ENCODE measurements at places on chromosomes 4 and X.

GRCh38 chr4:61511716-61512488 lies 311.8 kb downstream of the ADGRL3 start:
- DNase-seq = no peak

DNA sequence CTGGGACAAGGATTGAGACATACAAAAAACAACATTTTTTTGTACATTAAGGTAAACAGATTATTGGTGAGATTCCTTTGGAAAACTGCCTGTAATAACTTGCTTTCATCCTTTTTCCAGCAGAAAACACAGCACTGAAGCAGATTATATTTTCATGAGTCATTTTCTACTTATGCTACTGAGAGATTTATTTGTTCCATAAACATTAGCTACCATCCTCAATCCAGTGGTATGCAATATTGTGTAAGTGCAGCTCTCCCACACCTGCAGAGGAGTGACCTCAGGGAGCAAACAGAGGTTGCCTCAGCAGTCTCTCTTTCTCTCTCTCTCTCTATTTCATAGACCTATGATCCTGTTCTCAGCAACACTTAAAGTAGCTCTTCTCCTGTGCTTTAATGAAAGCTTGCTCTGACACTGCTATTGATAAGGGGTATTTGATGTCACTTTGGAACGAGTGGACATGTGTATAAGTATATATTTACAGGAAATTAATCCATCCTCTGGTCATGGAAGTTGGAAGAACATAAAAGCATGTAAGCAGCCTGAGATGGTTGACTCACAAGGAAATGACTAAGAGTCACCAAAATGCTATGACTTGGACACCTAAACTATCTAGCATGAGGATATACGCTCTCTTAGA lies 163.7 kb upstream of the SPANXC start:
- DNase-seq = no peak

- no peak for DNase-seq
Measured at GRCh38 chrX:670645-671044, 40.1 kb downstream of the SHOX start.

- DNase-seq = no peak
Measured at GRCh38 chr4:13536607-13537006, 7.7 kb downstream of the NKX3-2 start.

GRCh38 chrX:97389761-97390192 lies 506.1 kb downstream of the RPA4 start:
- peak; percentile 28 for DNase-seq

DNA sequence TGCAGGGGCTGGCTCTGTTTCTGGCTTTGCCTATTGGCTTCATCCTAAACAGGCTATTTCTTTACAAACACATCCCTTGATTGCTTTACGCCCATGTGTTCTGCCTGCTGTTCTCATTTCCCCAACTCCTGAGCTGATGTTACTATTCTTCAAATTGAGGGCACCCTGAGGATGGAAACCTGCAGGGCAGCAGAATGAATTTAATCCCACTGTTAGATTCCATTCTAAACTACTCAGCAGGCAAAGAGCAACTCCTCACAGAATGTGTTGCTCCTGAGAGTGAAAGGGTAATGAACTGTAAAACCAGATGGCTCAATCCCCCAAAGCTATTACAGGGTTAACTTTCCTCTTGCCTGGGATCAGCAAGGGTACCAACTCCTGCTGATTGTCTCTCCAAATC lies 75.7 kb downstream of the ANKRD50 start:
- no peak for DNase-seq

- peak; percentile 33 for DNase-seq
Measured at GRCh38 chr4:153426207-153426885, 39.8 kb upstream of the TMEM131L start.

DNA sequence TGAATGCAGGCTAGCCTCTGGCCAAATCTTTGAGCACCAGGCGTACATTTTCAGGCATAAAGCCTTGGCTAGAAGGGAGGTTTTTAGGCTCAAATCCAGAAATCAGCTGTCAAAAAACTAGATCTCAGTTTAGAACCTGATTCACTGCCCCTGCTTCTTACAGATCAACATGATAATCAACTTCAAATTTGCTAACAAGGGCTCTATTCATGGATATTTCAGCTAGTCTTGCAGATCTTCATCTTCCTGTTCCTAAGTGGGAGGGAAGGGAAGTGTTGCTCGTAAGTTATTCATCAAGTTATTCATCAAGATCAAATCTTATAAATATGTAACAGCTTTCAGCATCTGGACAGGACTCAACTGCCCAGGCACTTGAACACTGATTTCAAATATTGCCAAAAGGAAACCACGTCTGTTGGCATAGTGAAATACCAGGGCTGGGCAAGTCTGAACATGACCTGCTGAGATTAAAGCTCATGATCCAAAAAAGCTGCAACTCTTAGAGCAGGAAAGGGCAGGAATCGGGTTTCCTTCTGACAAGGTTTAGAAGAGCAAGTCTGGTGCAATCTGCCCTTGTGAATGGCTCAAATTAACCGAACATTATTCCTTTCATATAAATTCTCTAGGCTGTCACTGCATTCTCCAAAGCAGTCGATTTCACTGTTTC lies 200.3 kb downstream of the PDGFC start:
- no peak for DNase-seq

DNA sequence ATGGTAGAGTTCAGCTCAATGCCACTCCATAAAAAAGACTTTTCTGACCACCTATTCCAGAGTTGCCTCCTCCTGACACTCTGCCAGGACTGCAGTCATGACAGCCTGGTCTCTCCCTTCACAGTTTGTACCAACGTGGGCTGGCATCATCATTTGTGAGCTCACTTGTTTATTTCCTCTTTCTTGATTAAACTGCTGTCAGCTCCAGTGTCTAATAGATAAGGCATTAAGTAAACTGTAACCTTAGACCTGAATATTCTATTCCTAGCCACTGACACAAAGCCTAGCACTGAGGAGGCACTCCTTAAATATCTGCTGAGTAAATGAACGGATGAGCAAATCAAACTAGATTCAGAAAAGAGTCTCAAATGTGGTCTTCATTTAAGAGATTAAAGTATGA lies 48.7 kb downstream of the DDX60 start:
- no peak for DNase-seq

GRCh38 chr4:48131736-48132135 lies 2.3 kb downstream of the TXK start:
- DNase-seq = no peak

- no peak for DNase-seq
Measured at GRCh38 chr4:74073358-74073757, 25.6 kb downstream of the CXCL2 start.

DNA sequence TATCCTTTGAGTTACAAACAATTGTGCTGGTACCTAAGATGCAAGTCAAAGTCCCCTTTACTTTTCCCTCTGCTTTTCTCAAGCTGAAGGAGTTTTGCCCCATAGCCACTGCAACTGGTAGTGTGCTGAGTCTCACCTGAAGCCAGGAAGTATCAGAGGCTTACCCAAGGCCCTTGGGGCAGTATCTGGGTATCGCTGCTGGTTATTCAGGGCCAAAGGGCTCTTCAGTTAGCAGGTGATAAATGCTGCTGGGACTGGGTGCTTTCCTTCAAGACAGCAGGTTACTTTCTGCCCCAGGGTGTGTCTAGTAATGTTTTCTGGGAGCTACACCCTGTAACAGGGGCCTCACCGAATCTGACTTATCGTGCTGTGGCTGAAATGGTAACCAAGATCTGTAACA lies 90.4 kb upstream of the SLC6A14 start:
- DNase-seq = no peak

GRCh38 chr4:13349096-13349495 lies 135.0 kb downstream of the RAB28 start:
- DNase-seq = no peak

DNA sequence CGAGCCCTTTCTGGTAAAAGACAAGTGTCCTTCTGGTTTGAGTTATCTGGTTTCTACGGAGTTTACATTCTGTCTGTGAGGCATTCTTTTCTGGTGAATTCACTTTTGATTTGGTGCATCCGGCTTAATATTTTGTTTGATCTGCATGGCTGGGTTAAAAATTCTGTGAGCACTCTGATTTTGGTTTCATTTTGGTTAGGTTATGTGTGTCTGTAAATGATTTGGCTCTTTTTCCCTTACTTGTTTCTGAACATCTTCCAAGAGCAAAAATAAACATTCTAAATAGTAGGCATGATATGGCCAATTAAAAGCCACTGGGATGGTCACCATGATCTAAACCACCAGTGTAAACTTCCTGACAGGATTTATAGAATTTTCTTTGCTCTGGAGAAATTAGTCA lies 85.7 kb upstream of the PTPN13 start:
- DNase-seq = no peak

DNA sequence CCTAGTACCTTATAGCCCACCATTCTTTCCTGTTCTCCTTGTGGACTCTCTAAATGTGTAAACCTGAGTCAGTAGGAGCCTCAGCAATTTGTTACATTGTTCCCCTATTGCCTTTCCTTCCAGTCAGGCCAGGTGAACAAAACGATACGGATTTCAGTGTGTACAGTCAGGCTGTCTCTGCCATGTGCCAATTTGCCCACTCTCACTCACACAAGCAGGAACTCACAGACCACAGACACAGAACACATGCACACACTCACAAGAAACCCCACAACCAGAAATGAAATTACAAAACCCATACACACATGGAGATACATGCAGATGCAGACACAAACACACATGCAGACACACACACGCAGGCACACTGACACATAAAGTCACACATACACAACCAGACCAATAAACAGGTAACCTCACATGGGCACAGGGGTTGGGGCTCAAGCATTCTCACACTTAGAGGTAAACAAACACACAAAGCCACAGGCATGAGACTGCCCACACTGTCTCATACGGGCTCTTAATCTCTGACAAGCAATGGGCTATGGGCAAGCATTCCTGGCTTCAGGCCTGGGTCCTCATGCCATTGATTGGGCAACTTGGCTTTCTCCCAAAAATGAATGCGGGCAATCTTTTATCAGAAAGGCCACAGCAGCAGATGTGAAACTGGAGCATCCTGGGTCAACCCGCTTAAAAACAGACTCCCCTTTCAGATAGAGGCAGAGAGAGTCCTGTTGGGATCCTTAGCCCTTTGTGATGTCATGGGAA lies 68.7 kb downstream of the NBDY start:
- no peak for DNase-seq

DNA sequence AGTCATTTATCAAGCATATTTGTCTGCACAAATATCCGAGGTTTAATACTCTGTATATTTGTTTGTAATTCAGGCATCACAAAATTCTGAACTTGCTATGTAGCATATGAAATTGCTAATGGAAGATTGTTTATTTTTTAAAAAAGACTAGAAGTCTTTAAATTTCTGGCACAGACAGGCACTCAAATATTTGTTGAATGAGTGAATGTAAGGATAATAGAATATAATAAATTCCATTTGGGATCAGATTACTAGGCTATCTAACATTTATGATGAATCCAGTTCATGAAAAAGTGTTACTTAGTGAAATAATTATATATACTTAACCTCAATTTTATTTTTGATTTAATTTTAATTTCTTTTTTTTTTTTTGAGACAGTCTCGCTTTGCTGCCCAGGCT lies 30.4 kb upstream of the TEC start:
- DNase-seq = no peak

DNA sequence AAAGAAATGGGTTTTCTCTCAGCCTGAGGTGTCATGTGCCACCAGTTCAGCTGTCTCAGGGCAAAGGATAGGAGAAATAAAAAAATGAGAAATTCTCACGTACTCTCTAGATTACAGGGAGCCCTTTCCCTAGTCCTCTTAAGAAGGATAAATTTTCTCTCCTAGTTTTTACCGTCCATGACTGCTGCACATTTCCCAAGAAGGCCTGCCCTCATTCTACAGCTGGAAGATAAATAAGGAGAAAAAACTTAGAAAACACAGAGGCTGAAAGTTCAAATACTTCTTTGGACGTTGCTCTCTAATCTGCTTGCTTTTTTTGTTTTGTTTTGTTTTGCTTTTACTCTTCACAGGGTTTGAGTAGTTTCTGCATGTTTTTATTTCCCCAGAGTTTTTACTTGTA lies 211.9 kb downstream of the DCAF12L2 start:
- no peak for DNase-seq

- no peak for DNase-seq
Measured at GRCh38 chrX:36436361-36436760, 516.8 kb downstream of the CFAP47 start.

DNA sequence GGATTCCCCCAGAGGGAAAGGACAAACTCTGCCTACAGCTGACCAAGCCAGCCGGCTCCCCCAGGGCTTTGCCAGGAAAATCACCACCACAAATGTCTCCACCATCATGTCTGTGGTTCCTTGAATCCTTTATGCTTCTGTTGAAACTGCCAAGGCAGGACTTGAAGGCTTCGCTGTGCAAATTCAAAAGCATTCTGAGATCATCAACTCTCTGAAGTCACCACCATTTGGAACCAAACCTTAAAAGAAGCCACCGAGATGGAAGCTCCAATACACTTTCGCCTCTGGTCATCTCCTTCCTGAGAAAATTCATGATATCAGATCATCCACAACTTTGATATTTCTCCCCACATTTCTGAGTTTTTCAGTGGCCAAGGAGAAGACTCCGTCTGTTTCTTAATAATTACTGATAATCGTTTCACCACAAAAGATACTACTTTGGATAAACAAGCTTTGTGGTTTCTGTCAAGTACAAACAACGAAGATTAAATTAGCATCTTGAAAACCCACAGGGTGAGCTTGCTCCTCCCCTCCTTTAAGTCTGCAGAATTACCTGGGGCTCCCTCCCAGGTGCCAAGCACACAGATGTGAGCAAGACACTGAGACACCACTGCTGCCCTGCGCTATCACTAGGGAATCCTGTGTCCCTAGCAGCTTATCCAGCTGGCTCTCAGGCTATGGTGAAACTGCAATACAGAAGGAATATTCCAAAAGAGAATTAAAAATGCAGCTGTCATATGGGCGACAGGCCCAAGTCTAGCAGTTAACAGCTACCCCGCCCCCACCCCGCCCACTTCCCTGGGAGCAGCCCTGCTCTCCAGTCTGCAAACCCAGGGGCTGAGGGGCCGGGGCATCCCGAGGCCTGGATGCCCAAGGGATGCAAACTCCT lies 125.0 kb upstream of the TBL1X start:
- peak; percentile 11 for DNase-seq

DNA sequence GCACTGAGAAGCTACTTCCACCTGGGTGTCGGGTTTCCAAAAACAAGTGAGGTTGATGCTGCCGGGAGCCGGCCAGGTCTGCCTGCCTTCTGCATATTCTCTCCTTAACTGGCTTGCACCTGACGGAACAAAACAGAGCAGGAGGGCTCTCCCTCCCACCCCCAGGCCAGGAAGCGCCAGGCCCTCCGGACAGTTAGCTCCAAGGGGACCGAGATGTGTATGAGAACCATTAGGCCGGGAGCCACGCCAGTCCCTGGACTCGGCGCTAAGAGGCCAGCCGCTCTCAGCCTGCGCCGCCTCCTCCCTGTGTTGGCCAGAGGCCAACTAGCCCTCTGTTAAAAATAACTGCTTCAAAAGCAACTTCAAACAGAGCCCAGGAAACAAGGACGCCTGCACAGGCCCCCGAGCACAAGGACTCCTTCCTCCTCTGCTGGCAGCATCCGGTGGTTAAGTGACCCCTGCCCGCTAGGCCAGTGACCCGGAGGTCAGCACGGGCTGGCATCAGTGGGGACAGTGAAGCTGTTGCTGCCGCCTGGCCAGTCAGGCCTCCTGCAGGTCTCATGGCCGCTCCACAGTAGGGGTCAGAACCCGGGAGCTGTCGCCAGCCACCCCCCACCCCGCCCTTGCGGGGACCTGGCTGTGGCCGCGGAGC lies 107.9 kb downstream of the ABLIM2 start:
- DNase-seq = no peak

- no peak for DNase-seq
Measured at GRCh38 chr4:49044270-49044669, 58.2 kb downstream of the CWH43 start.

All from activated CD4-positive, alpha-beta T cell treated with anti-CD3 and anti-CD28 coated beads, Interleukin-2, amount 50 U/mL, for 16 hours (primary cell).